ENCODE measurements at places on chromosomes 11 and 22. TPM values are rescaled to one million over a fixed set of nuclear protein-coding genes. Genes with fewer than 3 reads are reported as not detected.

The KRTAP5-9 gene
- total RNA-seq = not detected

- DNase-seq = no peak
Measured at GRCh38 chr11:84833488-84834088, 793.6 kb downstream of the DLG2 start.

- DNase-seq = no peak
Measured at GRCh38 chr22:19981961-19982920, 34.4 kb downstream of the ARVCF start.

The SCO2 gene
- 2.4 TPM for total RNA-seq

DNA sequence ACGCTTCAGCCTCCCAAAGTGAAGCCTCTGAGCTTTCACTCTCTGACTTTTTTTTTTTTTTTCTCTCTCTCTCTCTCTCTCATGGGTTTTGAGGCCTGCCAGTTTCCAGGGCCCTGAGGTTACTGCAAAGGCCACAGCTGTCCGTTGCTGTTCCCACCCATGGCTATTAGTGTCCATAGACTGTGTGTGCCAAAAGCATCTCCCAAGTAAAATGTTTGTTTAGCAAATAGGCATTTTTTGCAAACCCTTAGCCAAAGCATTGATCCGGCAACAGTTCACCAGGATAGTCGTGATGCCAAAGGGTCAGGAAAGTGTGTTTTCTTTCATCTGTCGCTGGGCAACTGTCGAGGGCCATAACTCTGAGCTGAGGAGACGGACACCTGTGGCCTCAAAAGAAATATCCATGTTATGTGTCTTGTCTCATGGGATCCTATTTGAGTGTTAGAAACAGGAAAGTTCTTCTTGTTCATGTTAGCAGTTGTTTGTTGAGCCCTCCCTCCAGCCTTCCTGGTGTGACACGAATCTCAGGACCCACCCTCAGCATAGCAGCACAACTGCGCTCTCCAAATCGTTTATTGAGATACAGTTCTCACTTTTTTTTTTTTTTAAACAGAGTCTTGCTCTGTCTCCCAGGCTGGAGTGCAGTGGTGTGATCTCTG lies 18.4 kb downstream of the FADS2 start:
- no peak for DNase-seq

The PKDREJ gene
- total RNA-seq = 0.11 TPM

DNA sequence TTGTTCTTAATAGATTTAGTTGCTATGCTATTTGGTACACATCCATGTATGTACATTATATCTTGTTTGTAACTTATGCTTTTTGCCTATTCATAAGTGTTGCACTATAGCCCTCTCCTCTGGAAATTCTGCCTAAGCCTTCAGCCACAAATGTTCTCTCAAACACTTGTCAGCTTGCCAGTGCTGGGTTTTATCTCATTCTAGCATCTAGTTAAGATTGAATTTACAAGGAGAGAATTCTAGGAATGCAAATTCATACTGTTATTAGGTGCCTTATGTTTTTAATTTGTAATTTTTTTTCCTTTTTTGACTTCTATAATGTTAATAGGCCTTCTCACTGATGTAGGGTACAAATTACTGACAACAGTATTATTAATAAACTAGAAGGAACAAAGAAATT lies 14.6 kb upstream of the CTSC start:
- DNase-seq = no peak

GRCh38 chr11:19774817-19775580 lies 62.4 kb downstream of the NAV2 start:
- DNase-seq = no peak

DNA sequence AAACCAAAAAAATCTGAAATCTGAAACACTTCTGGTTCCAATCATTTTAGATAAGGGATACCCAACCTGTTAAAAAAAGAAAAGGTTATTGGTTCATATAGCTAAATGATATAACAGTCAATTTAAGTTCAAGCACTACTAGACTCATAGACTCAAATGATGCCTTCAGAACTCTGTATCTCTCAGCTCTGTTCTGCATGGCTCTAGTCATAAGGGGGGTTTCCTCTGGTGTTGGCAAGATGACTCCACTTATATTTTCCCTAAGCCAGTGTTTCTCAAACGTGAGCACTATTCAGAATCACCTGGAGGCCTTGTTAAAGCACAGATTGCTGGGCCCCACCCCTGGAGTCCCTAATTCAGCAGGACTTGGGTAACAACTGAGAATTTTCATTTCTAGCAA lies 11.5 kb upstream of the RRAS2 start:
- DNase-seq = no peak

The SLC3A2 gene
- 38.6 TPM for total RNA-seq

DNA sequence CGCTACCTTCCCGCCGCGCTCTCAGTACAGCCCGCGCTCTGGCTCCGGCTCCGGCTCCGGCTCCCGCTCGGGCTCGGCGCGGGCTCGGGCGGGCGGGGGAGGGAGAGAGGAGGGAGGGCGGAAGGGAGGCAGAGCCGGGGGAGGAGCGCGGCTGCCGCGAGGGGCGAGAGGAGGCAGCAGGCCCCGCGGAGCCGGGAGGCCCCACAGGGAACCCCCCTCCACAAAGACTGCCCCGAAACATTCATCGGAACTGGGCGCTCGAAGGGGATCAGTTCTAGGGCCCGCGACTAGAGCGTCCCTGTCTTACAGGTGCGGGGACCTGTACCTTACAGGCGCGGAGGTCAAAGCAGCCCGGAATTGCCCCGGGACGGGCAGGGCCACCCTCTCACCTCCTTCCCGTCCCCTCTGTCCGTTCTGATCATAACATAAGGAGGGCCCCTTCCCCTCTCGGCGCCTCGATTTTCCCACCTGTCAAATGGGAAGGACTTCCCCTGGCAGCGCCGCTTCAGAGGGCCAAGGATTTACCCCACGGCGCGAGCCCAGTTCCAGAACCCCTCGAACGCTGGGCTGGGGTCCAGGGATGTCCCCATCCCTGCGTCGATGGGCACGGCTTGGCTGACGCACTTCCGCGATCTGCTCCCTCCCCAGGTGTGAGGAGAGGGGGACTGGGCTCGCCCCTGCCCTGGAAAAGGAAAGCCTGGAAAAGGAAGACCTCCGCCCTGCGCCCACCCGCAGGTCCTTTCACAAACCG lies at the start of gene SHISA8:
Gene SHISA8, minus strand, starts transcription at position 40 of the 751 bp plus-strand sequence. CDS start 407 bp downstream, outside the sequence.
- DNase-seq = no peak

The SFI1 gene
- total RNA-seq = 8.6 TPM

- DNase-seq = no peak
Measured at GRCh38 chr11:116931206-116931953, 94.0 kb upstream of the APOA1 start.

- no peak for DNase-seq
Measured at GRCh38 chr22:37117092-37117491, 7.6 kb upstream of the TMPRSS6 start.

The AGBL2 gene
- total RNA-seq = 1.2 TPM

DNA sequence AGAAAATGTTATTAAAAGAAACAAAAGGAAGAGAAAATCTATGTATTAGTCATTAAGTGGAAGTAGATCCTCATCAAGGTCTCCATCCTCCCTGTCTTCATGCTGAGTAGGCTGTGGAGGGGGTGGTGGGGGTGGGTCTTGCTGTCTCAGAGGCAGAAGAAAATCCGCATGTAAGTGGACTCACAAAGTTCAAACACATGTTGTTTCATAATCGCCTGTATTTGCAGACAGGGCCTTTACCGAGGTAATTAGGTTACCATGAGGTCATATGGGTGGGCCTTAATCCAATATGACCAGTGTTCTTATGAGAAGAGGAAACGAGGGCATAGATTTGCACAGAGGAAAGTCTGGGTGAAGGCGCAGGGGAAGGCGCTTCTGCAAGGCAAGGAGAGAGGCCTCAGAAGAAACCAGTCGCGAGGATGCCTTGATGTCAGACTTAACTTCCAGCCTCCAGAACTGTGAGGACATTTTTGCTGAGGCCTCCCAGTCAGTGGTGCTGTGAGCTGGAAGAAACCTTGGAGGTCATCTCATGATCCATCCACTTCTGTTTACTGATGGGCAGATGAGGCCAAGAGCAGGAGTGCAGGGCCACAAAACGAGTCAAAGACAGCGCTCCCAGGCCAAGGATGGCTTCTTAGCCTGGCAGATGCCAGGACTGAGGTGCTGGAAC lies 49.3 kb upstream of the THY1 start:
- DNase-seq = no peak

GRCh38 chr11:21460082-21460481 lies 732.8 kb upstream of the ANO5 start:
- no peak for DNase-seq

GRCh38 chr11:111230122-111230465 lies 15.4 kb upstream of the POU2AF2 start:
- no peak for DNase-seq

DNA sequence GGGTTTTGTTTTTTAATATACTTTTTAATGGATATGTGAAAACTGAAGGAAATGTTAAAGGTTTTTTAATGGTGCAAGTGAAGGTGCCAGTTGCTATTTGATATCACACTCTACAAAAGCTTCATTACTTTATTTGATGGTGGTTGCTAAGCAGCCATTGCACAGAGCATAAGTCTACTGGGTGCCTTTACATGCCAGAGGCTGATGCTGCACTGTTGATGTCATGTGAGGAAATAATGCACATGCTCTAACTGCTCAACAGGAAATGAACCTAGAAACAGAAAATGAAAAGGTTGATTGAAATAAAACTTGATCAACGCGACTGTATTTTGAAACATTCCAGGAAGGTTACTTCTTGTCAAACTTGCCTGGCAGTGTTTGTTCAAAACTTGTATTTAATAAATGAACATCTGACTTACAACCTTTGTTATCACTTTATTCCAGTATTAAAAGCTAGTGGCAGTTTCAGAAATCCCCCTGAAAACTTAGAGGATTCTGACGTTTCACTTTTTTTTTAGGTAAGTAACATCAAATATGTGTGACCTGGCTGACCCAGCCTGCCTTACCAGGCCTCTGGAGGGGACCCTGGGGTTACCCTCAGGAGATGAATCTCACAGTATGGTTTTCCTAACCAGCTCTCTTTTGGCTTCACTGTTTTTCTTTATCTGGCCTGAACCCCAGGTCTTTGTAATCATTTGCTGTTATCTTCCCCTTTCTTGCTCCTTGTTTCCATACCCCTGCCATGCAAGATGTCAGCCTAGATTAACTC lies 2.4 kb upstream of the ATP5MG start:
- no peak for DNase-seq

DNA sequence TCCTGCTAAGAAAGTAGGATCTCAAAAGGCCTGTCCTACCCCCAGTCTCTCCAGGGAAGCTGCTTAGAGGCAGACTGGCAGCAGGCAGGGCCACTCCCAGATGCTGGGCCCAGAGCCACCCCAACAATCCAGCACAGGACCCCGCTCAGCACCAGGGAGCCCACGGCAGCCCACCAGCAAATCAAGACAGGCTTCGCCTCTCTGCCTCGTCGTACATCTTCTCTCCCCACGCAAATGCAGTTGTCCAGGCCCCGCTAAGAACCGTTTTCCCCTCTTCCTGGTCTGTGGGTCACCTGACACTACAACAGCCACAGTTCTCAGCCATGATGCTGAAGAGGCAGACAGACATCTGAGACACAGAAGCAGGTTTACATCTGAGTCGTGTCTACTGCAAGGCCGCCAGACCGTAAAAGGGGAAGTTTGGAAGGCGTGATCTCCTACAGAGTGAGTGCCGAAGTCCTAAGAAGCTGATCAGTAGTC lies 51.1 kb downstream of the IGSF9B start:
- peak; percentile 57 for DNase-seq

GRCh38 chr11:130407978-130408377 lies 20.4 kb downstream of the ADAMTS8 start:
- no peak for DNase-seq

- no peak for DNase-seq
Measured at GRCh38 chr11:43819926-43820325, 60.7 kb upstream of the ALKBH3 start.

The ASRGL1 gene
- total RNA-seq = 9.2 TPM

The CARD18 gene
- total RNA-seq = not detected

- DNase-seq = no peak
Measured at GRCh38 chr11:20934516-20934915, 265.1 kb downstream of the NELL1 start.

The IRAG1 gene
- total RNA-seq = 6.4 TPM

DNA sequence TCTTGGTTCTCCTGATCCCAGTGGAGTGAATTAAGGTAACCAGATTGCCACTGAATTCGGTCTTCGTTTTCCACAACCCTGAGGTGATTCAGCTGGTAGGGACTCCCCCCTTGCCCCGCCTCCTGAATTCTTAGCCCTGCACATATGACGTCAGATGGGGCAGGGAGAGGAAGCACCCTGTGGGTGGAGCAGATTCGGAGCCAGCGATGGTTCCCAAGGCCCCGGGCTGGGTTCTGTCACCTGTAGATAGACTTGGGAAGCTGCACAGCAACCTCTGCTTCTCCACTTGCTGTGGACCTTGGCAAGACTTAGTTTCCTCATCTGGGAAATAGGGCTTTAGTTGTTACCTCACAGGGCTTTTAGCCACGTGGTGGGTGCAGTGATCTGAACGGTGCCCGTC lies 67.8 kb downstream of the CTTN start:
- peak; percentile 50 for DNase-seq

DNA sequence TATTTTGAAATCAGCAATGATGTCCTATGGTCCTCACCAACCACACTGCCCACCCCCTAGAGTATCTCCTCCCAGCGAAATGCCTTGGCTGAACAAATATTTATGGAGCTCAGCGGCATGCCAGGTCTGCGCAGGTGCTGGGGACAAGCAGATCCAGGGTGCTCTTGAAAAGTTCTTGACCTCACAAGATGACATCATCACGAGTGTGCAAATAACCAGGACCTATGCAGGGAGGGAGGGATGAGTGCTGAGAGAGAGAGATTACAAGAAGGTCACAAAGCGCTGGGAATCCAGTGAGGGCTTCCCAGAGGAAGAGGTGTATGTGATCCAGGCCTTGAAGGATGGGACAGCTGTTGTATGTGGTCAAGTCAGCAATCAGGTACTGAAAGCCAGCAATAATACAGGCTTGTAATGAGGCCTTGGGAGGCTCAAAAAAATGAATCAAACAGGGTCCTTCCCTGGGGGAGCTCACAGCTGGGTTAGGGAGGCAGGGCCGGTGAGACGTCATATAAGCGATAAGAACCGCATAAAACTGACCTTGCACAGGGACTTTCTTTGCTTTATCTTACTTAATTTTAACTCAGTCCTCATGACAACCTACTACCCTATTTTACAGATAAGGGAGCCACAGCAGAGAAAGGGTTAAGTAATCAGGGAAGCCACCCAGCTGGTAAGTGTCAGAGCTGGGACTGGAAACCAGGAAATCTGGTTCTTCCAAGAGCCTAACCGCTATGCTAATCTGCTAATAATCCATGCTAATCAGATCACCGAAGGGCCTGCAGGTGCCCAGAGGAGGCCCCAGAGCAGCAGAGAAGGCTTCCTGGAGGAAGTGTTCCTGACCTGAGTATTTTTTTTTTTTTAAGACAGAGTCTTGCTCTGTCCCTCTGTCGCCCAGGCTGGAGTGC lies 8.2 kb downstream of the ARRB1 start:
- no peak for DNase-seq

All from cardiac septum (tissue), 1 donor.